ENCODE measurements at places on chromosomes 7 and 10.

GRCh38 chr10:102283488-102283887 lies 38.2 kb downstream of the GBF1 start:
- DNase-seq, result no peak

DNA sequence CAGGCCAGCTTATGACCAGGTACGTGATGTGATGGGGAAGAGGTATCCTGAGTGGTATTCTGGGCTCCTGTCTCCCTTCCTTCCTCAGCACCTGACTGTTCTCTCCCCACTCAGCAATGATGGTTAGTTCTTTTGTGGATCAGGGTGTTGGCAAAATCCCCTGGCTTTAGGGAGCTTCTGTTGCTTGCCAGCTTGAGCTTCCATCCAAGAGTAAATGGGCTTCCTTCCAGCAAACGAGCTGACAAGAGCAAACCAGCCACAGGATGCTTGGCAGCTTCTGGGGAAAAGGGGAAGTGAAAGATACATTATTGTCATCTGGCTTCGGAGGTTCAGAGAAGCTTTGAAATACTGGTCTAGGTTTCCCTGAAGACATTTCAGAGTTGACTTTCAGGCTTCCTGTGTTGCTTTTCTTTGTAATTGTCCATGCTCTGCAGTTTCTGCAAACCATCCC lies 5.2 kb downstream of the DUSP5 start:
- peak; percentile 74 for DNase-seq

GRCh38 chr10:109454691-109455090 lies 468.6 kb downstream of the XPNPEP1 start:
- DNase-seq, result peak; percentile 13

GRCh38 chr7:40211276-40212003 lies 76.6 kb downstream of the SUGCT start:
- no peak for DNase-seq

DNA sequence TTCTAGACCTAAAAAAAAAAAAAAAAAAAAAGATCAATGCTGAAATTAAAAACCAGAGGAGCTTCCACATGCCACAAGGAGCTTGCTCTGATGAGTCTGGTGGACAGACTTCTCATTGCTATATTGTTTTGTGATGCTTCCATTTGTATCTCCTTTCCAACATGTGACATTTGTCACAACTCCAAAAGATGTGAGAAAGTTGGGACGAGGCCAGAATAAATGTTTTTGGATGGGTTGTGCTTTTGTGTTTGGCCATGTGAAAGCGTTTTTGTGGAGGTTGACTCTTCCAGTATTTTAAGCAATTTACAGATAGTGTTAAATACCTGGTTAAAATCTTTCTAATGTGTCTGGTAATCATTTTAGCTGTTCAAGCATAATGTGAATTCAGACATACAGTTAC lies 280.1 kb downstream of the SKAP2 start:
- DNase-seq, result no peak

DNA sequence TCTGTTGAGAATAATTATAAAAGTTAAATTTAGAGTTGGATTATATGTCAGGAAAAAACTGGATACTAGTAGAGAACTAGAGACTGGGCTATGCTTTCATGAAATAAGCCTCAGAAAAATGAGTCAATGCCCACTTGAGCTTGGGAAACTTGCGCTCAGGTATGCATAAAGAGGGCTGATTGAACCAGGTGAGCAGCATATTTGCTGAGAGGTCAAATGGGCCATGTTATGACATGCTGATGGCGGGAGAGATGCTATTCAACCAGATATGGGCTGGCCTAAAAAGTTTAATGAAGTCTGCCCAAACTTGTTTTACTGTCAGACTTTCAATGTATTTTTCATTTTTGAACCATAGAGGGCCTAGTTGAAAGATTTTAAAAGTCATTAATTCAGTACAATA lies 837.6 kb upstream of the GHITM start:
- no peak for DNase-seq

- no peak for DNase-seq
Observed at GRCh38 chr10:107075117-107075516, 89.4 kb downstream of the SORCS1 start.

- DNase-seq, result no peak
Observed at GRCh38 chr10:74282848-74283210, 131.8 kb downstream of the ADK start.

DNA sequence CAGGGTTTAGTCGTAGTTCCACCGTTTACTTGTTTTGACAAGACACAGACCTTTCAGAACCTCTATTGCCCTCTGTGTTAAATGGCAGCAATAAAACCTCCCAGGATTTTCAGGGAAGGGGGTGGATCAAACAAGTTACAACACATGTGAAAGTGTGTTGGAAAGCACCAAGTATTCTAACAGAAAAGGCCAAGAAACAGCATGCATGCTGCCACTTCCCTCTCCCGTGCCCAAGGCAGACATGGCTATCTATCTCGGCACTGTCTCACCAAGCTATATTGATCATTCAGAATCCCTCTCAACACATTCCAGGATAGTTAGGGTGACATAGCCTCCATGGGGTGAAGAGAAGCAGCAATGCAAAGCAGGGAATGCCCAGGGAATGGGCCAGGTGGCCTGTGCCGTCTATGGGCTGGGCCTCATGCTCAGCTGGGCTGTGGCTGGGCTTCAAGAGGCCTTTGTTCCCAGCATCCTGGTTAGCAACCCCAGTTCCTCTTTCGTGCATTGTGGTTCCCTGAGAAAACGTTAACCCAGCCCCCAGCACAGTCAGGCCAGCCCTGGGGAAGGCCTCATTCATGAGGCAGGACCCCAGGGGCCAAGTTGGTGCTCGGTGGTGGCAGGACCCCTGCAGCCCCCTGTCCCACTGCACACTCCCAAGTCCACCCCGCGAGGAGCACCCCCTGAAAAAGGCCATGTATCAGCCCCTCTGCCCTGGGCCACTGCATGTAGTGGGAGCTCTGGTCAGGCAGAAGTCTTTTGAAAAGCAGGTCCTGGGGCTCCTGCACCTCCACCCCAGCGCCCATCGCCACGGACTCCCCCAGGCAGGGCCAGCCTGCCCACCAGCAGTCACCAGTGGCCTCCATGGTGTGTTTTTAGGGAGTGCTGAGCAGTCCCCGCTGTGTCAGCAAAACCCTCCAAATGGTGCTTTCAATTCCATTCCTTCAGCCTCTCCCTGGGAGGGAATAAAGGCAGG lies 25.5 kb downstream of the VSIR start:
- DNase-seq, result peak; percentile 65
